Stimulated activated CD4-positive, alpha-beta T cell treated with anti-CD3 and anti-CD28 coated beads, Interleukin-15, amount 100 ng/mL, for 1 hour (primary cell): ENCODE measurements at places on chromosomes 3 and 15.

DNA sequence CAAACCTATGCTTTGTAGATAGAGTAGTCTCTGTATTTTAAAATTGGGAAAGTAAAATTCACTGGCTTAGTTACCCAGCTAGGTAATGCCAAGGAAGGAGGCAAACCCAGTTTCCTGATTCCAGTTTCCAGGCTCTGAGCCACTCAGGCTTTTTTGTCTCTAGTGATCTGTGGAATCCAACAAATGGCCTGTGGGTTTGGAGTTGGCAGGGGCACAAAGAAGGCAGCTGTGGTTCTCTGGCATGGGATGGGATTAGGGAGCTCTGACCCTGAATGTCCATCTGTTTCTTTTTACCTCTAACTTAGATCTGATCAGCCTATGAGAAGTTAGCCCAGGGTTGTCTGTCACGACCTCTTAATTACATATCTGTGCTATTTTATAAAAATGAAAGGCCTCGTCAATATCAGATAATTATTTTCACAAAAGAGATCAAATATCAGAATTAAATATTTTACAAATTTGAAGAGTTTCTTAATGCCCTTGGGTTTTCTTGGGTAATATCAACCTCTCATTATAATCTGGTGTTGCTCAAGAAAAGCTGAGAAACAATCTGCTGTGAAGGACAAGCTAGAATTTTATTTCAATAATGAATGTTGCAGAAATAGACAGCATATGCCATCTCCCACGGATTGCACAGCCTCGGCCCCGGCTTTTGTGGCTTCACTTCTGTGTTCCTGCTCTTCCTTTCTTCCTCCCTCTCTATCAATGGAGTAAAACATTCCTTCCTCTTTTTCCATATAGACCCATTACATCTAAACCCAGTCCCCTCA, 63.7 kb upstream of the DAZL start:
- DNase-seq, result no peak

- no peak for DNase-seq
Measured at GRCh38 chr3:43620831-43621655, 768 bp downstream of the ANO10 start.

DNA sequence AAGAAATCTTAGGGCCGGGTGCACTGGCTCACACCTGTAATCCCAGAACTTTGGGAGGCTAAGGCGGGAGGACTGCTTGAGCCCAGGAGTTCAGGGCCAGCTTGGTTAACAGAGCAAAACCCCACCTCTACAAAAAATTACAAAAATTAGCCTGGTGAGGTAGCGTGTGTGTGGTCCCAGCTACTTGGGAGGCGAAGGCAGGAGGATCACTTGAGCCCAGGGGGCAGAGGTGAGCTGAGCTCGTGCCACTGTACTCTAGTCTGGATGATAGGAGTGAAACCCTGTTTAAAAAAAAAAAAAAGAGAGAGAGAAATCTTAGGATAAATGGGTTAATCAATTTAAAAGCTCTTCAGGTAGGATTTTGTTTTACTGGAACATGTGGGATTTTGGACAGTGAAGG, 31.2 kb upstream of the DUT start:
- DNase-seq, result no peak

DNA sequence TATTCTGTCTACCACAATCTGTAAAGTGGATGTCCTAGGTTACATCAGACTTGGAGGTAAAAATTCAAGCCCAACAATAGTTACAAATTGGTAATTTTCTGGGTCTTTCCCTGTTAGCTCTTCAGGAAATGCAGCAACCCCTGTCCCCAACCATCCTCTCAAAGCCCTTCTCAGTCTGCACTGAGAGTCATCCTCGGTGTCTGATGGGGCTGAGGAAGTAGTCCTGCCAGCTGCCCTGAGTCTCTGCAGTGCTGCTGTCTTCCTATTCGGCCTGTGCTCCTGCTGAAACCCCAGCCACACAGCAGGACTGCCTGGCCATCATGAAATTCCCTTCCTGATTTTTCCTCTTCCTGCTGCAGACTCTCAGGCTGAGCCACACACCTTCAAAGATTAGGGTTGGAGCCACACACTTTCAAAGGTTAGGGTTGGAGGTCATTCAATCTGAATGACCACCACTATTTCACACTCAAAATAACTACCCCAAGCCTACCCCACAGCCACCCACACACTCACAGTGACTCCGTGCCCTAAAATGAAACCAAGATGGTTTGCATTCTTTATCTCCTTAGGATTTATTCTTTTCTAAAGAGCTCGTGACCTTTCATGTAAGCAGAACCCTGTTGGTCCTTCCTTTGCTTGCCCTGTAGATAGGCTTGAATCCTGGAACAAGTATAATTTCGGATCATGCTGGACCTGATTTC, 17.6 kb downstream of the TRIM42 start:
- no peak for DNase-seq

GRCh38 chr15:56805466-56806147, 72.3 kb upstream of the ZNF280D start:
- no peak for DNase-seq

- DNase-seq, result no peak
Measured at GRCh38 chr3:136604961-136605360, 147.2 kb downstream of the STAG1 start.

DNA sequence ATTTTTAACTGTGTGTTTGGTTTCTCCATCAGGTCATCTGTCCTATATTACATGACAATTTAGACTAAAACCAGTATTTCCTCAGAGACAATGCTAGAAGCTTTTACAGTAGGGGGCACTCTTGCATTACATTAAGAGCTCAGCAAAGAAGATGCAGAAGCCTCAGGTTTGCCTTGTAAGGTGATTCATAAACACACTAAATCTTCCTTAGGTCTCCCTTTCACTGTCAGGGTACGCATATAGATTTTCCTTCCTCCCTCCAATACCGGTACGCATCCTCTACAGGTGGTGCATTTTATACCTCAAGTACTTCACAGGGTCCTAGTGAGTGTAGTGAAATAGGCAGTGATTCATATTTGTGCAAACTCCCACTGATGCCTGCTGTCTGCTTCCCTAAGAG, 46.5 kb downstream of the CD86 start:
- no peak for DNase-seq

GRCh38 chr3:101061312-101061711, 68.1 kb upstream of the ABI3BP start:
- no peak for DNase-seq

DNA sequence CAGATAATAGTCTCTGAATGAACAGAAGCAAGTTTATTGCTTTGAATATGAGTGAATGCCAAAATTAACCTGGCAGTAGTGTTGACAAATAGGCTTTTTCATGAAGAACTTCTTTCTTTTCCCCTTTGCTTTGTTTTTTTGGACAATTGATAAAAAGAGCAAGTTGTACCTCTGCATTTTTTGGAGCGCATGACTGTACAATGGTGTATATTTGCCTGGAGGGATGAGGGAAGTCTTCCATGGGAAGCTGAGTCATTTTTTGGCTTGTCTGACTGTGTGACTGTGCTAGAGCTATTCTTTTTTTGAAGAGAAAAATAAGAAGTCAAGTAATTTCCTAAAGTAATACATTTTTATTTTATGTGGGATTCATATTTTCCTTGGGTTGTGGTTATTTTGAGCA, 186.9 kb downstream of the KLHL25 start:
- no peak for DNase-seq

DNA sequence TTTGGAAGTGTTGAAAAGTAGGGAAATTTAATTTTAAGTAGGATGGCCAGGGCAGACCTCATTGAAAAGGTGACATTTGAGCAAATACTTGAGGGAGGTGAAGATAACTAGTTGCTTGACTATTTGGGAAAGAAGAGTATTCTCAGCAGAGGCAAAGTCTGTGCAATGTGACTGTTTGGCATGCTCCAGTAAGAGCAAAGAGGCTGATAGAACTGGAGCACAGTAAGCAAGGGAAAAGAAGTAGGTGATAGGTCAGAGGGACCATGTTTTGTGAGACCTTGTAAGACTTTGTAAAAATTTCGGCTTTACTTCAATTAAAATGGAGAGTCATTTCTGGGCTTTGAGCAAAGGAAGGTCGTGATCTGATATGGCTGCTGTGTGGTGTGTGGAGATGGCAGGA, 335.8 kb downstream of the ZIC1 start:
- no peak for DNase-seq

GRCh38 chr3:156483426-156483825, 71.5 kb downstream of the SSR3 start:
- no peak for DNase-seq

DNA sequence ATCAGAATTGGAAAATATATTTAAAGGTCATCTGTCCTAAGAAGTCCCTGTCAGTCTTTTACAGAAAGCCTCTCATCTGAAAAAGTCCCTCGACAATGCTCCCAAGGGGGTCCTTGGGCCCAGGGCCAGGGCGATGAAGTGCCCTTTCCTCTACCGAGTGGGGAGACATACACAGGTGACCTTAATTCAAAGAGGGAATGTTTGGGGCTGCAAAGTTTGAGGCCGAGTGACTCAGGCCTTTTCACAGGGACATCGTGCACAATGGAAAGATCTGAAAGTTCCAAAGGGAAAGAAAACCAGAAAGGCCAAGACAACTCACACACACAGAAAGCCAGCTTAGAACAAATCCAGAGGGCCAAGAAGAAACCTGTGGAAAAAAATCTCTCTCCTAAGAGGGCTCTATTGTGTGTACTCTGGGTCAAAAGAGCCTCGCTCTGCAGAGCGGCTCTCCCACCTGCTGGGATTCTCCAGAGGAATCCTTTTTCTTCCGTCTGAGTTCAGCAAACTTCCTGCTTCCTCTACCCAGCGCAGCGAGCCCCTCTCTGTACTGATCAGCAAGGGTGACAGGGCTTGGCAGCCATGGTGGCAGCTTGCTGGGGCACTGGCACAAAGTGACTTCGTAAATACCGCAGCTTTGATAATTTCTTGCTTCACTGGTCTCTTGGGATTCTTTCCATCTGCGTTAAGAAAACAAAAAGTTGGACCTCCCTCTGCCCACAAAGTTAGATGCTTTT, 259.1 kb downstream of the OPA1 start:
- no peak for DNase-seq

DNA sequence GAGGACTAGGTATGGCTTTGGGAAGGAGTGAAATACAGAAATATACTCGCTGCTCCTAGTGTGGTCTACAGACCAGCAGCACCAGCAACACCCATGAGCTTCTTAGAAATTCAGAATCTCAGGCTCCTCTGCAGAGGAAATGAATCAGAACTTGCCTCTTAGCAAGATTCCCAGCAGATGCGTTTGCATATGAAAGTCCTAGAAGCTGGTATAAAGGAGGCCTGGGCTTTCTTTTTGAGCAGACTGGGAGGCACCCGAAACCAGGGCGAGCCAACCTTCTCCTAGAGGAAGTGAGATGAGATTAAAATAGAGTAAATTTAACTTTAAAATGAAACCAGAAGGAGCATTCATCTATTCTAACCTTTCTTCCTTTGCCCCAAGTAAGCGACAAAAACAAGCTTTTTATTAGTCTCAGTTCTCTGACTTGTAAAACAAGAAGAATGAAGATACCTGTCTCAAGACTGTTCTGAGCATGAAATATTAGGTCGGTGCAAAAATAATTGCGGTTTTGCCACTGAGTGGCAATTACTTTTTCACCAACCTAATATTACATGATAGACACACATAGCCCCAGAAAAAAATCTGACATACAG, 140.0 kb downstream of the PDZRN3 start:
- DNase-seq, result no peak

DNA sequence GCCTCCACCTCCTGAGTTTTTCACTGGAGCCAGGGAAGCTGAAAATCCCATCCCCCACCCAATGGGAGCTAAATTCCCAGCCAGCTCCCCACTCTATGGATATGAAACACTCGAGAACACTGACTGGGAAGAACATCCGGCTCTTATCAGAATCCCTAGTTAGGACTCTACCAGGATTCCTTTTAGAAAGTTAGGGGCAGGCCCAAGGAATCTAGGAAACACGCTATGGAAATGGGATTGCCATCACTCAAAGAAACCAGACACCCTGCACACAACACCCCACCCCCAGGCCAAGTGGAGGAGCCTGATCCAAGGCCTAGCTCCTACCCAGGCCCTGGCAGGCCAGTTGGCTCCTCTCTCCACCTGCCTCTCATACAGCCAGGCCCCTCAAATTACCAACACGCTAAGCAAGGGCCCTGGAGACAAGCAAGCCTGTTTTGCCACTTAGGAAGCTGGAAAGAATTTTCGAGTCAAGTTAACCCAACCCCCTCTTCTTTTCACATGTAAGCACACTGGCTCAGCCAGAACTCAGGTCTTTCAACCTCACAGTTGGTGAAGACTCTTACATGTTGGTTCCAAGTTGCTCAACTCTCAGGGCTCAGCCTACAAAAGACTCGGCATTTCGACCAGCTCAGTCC, 75.5 kb downstream of the RBPMS2 start:
- DNase-seq, result no peak

DNA sequence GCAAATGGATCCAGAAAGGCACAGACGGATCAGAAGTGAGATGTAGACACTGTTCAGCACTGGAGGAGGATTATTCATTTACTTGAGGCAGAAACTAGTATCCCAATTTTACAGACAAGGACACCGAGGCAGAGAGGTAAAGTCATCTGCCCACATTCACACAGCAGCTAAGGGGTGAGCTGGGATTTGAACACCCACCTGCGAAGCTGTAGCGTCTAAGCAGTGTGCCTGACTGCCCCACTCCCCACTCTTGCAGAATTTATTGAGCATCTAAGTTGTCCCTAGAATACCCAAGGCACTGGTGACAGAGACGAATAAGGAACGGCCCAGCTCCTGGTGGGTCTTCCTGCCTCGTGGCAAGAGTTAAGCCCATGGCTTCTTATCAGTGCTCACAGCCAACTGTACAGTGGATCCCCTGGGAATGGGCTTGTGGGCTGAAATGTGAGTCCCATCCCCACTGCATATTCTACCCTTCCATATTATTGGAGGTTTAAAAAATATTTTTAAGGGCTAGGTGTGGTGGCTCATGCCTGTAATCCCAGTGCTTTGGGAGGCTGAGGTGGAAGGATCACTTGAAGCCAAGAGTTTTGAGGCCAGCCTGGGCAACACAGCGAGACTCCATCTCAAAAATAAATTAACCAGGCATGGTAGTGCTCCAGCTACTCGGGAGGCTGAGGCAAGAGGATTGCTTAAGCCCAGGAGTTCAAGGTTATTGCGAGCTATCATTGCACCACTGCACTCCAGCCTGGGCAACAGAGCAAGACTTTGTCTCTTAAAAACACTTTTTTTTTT, 77.6 kb downstream of the IQSEC1 start:
- DNase-seq, result no peak

- no peak for DNase-seq
Measured at GRCh38 chr3:123120573-123120972, 53.7 kb downstream of the PDIA5 start.

GRCh38 chr15:57036352-57036751, 117.9 kb downstream of the TCF12 start:
- no peak for DNase-seq

GRCh38 chr3:16174389-16174788, at the start of gene GALNT15:
Gene GALNT15 (plus strand): TSS chr3:16174680. CDS start chr3:16175152, 472 bp downstream.
- DNase-seq, result no peak

GRCh38 chr15:94968133-94968532, 736.8 kb downstream of the MCTP2 start:
- no peak for DNase-seq

DNA sequence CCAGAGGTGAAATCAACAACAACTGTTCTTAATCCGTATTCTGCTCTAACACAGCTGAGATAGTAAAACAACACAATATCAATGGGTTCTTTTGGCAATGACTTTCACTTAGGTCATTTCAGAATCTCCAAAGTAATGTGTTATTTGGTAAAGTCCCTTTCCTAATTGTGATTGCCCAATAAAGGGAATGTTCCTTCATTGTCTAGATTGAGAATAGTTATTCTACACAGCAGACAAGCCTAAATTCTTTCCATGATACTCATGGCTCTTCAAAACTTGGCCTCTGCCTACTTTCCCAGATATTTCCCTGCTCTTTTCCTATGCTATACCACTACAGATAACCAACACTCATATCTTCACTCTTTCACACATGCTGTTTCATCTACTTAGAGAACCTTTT, 219.8 kb downstream of the FMN1 start:
- DNase-seq, result no peak

- DNase-seq, result no peak
Measured at GRCh38 chr3:189664311-189664710, 33.1 kb downstream of the TP63 start.
